ENCODE measurements at places on chromosomes 12 and 14.

DNA sequence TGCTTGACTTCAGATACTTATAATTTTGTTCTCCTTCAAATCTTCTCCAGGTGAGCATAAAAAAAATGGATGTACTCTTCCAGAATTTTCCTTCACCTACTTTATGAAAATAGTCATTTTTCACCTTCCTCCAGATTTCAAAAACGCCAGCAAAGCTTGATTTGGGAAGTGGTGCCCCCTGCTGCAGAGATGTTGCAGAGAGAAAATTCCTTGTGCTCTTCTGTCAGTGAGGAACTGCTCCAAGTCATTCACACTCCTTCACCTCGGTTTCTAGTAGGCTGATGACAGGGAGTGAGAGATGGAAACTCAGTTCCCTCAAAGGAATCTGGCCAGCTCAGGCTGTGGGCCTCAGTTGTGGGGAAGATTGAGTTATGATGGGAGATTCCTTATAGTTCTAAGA lies 24.2 kb upstream of the RNASE3 start:
- no peak for DNase-seq

GRCh38 chr12:112488257-112488876 lies 69.6 kb downstream of the PTPN11 start:
- no peak for DNase-seq

DNA sequence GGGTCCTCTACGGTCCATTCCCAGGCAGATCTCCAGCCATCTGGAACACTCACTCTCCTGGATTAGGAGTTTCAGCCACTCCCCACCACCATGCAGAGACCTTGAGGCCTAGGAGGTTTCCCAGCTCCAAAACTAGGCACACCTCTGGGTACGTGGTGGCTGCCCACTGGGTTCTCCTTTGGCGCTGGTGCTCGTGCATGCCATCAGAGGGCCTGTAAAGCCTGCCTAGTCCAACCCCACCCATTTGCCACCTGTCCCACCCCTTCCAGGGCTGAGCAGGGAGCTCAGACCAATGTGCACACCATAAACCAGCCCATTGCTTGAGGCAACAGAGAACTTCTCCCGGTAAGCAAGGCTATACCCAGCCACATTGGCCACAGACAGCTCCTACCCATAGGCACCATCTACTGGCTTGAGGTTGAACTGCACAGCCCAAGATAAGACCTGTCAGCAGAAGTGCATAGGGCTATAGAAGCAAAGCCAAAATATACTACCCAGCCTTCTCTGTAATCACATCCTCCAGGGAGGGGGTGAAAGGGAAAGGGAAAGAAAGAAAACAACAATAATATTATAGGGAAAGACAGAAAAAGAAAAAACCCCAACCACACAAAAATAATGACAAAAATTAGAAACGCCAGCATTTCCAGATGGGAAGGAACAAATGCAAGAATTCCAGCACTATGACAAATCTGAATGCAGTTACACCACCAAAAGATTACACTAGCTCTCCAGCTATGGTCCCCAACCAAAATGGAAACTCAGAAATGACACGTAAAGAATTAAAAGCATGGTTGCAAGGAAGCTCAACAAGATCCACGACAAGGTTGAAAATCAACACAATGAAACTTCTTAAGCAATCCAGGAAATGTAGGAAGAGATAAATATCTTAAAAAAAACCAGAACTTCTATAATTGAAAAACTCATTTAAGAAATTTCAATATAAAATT lies 111.9 kb upstream of the CCDC175 start:
- no peak for DNase-seq

DNA sequence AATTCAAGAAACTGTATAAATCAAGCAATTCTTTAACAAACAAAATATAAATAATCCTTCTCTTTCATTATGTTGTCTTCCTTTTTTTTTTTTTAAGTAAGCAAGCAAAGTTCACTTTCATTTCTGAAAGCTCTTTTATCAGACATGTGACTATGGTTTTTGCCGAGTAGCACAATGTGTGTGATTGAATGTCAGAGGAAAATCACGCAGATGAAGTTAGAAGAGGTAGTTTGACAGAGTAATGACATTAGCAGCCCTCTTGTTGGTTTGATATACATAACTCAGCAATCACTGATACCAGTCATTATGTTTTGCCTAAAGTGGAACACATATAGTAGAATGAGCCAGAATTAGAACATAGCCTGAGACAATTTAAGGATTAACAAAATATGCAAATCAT lies 19.0 kb downstream of the ALX1 start:
- no peak for DNase-seq

- DNase-seq, result no peak
Measured at GRCh38 chr14:47345016-47345415, 330.4 kb downstream of the MDGA2 start.

DNA sequence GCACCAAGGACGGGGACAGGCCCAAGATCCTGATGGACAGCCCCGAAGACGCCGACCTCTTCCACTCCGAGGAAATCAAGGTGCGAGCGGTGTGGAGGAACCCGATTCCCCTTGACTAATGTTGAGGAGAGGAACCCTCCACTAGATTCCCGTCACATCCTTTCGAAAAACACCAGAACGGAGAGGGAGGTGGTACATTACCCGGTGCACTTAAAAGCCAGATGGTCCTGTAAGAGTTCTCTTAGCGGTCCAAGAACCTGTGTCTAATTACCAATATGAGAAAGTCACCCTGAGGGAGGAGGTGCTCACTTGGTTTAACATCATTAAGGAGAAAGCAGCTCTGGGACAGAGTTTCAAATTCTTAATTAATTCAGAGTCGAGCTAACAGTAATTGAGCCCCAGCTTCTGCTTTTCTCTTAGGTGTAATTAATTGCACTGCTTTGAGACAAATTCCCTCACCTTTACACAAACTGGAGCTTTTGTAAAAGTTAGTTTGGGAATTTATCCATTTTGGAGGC lies 450 bp downstream of the PRKAB1 start:
- no peak for DNase-seq

DNA sequence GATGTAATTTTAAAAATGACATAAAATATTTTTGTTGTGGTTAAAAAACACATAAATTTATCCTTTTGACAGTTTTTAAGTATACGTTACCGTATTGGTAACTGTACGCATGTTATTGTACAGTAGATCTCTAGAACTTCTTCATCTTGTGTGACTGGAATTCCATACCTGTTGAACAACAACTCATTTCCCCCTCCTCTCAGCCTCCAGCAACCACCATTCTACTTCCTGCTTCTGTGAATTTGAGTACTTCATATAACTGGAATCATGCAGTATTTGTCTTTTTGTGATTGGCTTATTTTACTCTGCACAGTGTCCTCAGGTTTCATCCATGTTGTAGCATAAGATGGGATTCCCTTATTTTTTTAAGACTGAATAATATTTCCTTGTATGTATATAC lies 113.6 kb upstream of the ATF1 start:
- DNase-seq, result no peak

GRCh38 chr14:22386924-22387775 lies 201.9 kb downstream of the DAD1 start:
- no peak for DNase-seq

GRCh38 chr12:89117448-89118034 lies 234.8 kb downstream of the DUSP6 start:
- no peak for DNase-seq

GRCh38 chr14:71733210-71733883 lies 198.9 kb upstream of the RGS6 start:
- no peak for DNase-seq

- DNase-seq, result no peak
Measured at GRCh38 chr12:108530161-108530560, 15.1 kb downstream of the FICD start.

DNA sequence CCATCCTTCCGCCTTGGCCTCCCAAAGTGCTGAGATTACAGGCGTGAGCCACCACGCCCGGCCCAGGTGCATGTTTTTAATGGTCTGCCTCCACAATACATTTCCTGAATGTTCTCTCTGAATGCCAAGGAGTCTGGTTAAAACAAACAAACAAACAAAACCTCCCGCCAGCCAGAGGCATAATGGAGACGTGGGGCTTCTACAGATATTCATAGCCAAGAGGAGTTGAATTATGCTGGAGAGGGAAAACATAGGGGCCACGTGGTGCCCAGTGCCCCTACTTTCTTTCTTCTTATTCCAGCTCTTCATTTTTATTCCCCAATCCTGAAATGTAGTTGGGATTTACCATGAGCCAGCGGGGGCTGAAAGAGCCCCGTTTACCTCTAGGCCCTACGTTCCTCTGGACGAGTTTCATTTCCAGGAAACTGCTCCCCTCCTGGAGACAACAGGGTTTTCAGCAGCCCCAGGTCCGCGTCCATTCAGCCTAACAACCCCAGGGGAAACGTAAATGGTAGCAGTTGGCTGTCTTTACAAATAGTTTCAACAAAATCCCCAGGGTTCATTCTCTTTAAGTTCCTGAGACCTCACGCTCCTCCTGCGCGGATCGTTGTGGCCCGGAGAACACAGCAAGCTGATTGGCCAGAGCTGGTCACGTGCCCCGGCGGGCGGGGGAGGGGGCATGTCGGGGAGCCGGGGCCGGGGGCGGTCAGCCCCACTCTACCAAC lies 108.5 kb upstream of the ESRRB start:
- no peak for DNase-seq

GRCh38 chr14:21791749-21792148 lies 118.1 kb upstream of the OR4E1 start:
- no peak for DNase-seq

DNA sequence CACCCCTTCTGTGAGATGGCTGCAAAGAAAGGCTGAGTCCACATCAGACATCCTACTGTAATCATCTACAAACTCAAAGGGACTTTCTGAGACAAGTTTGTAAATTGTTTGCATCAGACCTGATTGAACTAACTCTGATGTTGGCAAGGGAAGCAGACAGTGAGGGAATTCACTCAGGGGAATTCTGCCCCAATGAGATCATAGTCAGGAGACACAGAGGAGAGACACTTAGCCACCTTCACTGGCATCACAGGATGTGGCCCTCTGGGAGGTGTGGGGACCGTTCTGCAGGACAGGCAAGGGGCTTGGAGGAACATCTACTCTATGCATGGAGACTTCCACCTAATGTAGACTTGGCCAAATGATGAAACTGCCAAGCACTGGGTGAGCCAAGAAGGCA lies 70.7 kb upstream of the DDX11 start:
- DNase-seq, result no peak

- no peak for DNase-seq
Measured at GRCh38 chr14:39875028-39875427, 442.8 kb upstream of the FBXO33 start.

GRCh38 chr12:93361151-93361919 lies 16.4 kb upstream of the NUDT4 start:
- DNase-seq, result peak; percentile 91

GRCh38 chr12:86774841-86775388 lies 518.7 kb upstream of the MGAT4C start:
- DNase-seq, result no peak

- no peak for DNase-seq
Measured at GRCh38 chr14:52348279-52348678, 34.2 kb downstream of the PTGER2 start.

DNA sequence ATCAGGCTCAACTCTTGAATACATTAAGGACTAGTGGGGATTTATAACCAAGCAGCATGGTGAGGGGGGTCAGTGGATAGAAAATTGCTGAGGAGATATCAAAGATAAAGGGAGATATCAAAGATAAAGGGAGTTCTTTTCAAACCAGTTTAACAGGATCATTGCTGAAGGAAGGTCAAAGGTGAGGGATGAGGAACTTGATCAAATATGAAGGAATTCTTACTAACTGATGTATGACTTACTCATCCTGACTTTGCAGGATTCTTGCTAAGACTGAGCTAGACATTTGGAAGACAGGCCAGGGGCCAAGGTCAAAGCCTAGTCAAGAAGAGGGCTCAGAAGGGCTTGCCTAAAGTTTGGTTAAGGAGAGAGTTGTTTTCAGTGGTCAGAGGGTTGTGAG lies 4.8 kb downstream of the ABHD4 start:
- DNase-seq, result no peak

- no peak for DNase-seq
Measured at GRCh38 chr14:55693904-55694303, 113.9 kb downstream of the KTN1 start.

DNA sequence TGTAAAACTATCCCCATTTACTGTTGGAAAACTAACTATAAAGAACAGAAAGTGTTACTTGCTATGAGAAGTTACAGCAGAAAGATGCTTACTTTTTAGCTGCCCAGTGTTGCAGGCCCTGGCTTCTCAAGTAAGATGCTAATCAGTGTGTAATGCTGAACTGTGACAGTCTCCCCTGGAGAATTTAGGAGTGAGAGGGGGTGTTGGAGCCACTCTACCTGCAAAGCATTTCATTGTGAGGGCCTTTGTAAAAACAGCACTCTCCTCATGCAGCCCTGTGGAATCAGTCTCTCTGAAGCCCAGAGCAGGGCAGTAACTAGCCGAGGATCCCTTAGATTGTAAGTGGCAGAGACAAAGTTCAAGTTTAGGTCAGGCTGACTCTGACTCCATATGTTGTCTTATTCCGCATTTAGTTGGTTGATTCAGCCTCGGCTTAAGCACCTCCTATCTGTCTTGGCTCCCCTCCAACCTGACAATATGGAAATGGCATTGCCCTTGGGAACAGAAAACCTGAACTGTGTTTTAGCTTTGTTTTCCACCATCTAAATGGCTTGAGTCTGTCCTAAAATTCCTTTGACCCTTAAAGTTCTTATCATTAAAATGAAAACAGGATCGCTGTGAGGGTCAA lies 141.3 kb downstream of the PRKCH start:
- no peak for DNase-seq

GRCh38 chr14:63852271-63852816 lies 460 bp upstream of the SYNE2 start:
- DNase-seq, result no peak

- no peak for DNase-seq
Measured at GRCh38 chr12:50353869-50354593, 42.4 kb downstream of the FAM186A start.

- no peak for DNase-seq
Measured at GRCh38 chr12:57722716-57723629, 15.6 kb downstream of the AGAP2 start.

GRCh38 chr12:99393763-99394162 lies 253.8 kb upstream of the GARIN6 start:
- no peak for DNase-seq

- no peak for DNase-seq
Measured at GRCh38 chr12:113456199-113456598, 15.5 kb downstream of the LHX5 start.

DNA sequence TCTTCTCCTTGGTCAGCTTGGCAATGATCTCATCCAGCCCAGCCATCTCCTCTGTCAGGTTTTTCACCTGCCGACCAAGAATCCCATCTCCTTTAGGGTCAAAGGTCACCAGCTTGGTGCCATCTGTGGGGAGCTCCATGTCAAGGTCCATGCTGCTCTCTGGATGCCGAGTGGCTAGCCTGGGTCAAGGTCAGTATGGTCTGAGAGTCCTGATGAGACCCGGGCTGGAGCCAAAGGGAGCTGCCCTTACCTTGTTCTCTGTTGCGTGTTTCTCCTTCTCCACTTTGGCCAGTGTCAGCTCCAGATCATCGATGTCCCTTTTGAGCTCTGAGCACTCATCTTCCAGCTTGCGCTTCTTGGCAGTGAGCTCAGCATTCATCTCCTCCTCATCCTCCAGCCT lies 11.8 kb downstream of the MYH7 start:
- no peak for DNase-seq

DNA sequence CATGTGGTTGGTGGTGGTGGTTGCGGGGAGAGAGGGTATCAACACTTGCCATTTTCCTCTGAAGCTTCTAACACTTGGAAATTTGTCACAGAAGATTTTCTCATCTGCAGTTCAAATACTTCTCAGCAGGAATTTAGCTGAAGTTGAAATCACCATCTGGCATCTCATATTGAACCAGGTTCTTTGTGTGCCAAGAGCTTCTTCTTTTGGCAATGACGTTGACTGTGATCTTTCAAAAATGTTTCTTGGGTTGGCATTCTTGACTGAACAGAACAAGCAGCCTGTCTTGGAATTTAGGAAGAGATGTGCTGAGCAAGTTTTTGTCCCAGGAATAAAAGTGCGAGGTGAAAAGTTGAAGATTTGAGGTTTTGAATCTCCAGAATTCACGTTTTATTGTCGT lies 8.7 kb upstream of the NIN start:
- DNase-seq, result no peak
